ENCODE measurements at places on chromosomes 3 and 15.

- no peak for DNase-seq
These were observed 547 bp downstream of the WNT7A start for GRCh38 chr3:13879102-13879945.

GRCh38 chr3:195555110-195555509 lies 12.0 kb upstream of the PPP1R2 start:
- DNase-seq: no peak

DNA sequence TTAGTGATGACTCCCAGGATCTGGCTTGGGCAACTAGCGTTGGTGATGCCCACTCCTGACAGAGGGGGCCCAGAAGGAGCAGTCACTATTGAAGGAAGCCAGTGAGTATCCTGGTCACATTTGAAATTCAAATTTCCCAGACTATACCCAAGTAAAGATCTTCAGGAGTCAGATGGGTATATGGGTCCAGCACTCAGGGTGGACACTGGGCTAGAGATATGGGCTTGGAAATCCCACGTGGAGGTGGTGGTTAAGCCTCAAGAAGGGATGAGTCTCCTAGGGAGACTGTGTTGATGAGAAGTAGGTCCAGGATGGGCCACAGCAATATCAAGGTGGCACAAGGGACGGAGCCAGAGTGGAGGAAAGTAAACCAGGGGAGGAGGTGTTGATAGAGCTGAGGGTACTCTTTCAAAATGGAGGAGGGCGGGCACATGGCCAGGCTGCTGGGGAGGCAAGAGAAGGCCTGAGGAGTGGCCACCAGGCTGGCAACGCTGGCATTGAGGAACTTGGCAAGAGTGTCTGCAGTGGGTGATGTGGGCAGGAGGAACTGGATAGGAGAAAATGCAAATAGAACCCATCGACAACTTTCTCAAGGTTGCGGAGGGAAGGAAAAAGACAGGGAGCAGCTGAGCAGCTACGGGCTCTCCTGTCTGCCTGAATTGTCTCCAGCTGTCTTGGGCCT lies 3.7 kb upstream of the SLCO2A1 start:
- no peak for DNase-seq

DNA sequence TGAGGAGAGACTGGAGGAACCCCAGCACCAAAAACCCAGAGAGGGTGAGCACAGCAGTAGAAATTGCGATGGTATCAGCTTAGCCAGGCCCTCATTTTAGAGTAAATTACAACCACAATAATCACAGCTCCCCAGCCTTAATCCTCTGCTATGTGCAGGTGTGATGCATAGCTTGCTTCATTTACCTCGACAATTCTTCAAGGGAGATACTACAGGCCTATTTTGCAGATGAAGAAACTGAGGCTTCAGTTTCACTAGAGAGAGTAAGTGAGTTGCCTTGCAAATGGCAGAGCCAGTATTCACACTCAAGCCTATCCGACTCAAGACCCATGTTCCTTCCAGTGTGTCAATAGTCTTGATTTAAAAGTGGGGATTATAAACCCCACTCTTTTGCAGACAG lies 33.4 kb downstream of the LSM3 start:
- no peak for DNase-seq

GRCh38 chr3:115113367-115113766 lies 33.7 kb downstream of the ZBTB20 start:
- DNase-seq: no peak

GRCh38 chr3:178397836-178398235 lies 138.4 kb upstream of the KCNMB2 start:
- no peak for DNase-seq

GRCh38 chr3:103924544-103924943 lies 1442.2 kb upstream of the ALCAM start:
- no peak for DNase-seq

DNA sequence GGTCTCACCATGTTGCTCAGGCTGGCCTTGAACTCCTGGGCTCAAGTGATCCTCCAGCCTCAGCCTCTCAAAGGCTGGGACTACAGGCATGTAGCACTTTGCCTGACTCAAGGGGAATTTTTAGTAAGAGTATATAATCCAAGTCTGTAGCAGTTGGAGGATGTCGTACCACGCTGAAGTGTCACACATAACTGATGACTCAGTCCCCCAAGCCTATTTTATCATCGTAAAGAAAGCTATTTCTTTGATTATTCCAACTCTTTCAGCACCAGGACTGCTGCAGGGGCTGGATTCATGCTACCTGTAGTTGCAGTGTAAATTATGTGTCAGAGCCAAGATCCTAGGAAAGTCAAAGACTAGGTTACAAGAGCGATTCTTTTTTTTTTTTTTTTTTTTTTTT lies 1.4 kb upstream of the PRKCI start:
- DNase-seq: no peak

- DNase-seq: no peak
These were observed 148.3 kb downstream of the FOXB1 start for GRCh38 chr15:60152386-60152785.

GRCh38 chr3:30954426-30954825 lies 60.0 kb upstream of the GADL1 start:
- DNase-seq: peak; percentile 36

DNA sequence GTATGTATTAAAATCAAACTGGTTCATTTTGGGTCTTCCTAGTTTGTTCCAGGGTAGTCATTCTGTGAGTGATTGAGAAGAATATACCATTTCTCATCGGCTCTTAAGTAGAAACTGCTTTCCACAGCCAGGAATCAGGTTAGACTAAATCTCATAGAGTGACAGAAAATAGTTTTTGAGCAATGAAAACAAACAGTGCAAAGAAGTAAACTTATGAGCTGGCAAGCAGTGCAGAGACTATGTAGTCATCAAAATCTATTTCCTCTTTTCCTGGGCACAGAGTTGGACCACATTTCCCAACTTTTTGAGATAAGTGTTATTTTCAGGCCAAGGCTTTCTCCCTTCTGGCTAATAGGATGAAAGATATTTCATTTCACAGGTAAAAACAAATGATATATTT lies 66.5 kb downstream of the UBE3A start:
- DNase-seq: no peak

- no peak for DNase-seq
These were observed 274.8 kb upstream of the TRIM42 start for GRCh38 chr3:140403079-140403478.

DNA sequence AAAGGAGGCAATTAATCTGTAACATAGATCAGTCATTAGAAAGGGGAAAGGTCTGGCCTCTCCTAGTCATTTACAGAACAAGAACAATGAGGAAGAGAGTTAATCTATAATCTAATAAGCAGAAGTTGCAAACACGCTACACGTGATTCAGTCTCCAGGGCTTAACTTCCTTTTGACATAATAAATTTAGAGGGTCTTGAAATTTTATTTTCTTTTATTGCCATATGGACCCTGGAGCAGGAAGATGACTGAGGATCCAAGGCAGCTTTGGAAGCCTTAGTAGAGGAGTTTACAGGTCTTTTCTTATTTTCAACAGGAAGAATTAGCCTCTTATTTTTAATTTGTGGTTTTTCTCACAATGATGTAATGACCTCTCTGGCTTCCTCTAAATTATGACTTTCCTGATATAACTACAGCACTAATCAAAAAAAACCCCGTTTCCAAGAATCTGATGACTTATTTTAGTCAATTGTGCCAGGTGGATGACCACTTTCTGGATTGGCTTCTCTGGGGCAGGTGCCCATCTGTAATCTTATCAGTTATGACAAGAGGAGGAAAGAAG lies 32.2 kb downstream of the ADGRG7 start:
- no peak for DNase-seq

GRCh38 chr3:46867550-46867898 lies 4.3 kb upstream of the MYL3 start:
- DNase-seq: no peak

GRCh38 chr3:146100825-146101444 lies 60.0 kb downstream of the PLOD2 start:
- DNase-seq: no peak

DNA sequence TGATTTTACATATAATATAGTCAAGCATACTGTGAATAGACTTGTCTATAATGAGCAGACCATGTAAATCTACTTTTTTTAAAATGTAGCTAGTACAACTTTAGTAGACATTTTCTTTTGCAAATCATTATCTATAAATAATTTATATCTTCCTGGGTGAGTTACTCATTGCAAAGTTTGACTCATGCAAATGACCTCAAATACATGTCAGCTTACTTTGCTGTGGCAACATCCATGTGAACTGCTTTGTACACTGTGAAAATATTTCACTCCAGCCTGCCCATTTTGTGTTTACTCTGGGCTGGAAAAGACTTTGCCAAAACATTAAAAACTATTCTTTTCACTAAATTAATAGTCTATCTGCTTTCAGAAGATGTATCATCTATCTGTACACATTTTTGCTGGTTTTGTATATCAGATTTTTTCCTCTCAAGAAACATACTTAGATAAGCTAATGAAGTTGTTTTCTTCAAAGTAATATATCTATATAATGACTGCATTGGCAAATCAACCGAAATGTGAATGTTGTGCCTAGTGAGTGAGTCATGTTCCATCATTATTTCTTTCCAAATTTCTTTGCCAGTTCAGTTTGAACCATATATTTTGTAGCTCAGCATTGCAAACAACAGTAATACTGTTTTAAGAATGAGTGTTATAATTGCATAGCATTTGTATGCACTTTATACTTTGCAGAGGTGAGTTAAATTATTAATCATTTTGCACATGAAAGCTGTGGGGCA lies 26.5 kb downstream of the IGSF10 start:
- no peak for DNase-seq

- no peak for DNase-seq
These were observed 38.4 kb downstream of the HHLA2 start for GRCh38 chr3:108334701-108335100.

- no peak for DNase-seq
These were observed 27.4 kb upstream of the IL1RAP start for GRCh38 chr3:190486533-190486864.

- DNase-seq: no peak
These were observed 44.6 kb upstream of the SLC4A7 start for GRCh38 chr3:27528791-27529190.

- DNase-seq: no peak
These were observed 54.4 kb upstream of the PPP2R3A start for GRCh38 chr3:135911110-135911509.

- peak; percentile 65 for DNase-seq
These were observed 11.8 kb upstream of the C3orf70 start for GRCh38 chr3:185164428-185165217.

DNA sequence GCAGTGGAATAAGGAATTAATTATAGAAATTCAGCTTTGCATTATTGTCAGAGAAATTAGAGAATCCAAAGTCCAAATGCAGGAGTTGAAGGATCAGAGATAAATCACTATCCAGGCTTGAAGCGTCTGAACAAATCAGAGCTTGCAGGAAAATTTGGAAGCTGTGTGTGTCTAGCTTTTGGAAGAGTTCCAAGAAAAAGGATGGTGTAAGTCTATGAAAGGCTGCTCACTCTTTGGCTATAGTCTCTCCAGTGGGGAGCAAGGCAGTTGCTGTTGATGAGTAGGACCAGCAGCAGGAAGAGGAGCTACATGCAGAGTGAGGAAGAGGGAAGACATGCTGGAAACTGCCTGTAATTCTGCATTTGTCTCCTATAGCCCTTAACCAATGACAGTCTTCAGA lies 464.3 kb upstream of the GRM7 start:
- DNase-seq: no peak

- no peak for DNase-seq
These were observed 274.7 kb downstream of the PDCD6IP start for GRCh38 chr3:34073111-34073510.

GRCh38 chr3:54065140-54065539 lies 57.2 kb upstream of the CACNA2D3 start:
- DNase-seq: no peak

DNA sequence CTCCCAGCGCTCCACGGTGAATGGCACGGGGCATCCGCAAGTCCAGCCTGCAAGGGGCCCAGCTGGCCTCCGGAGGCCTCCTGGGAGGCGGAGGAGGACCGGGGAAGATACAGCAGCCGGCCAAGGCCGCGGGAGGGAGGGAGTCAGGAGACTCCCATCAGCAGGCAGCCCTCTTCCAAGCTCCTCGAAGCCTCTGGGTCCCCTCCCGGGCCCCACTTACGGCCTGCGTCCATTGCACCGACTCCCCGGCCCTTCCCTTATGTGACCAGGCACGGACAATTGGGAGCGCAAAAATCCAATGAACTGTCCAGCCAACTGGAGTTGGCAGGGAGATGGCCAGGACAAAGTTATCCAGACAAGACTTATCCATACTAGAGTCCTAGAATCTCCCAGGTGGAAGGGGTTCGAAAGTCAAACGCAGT lies 668 bp downstream of the MFGE8 start:
- DNase-seq: peak; percentile 45

GRCh38 chr15:98827217-98827616 lies 178.9 kb downstream of the IGF1R start:
- DNase-seq: no peak

- no peak for DNase-seq
These were observed 18.6 kb downstream of the SAMD7 start for GRCh38 chr3:169929830-169930519.

DNA sequence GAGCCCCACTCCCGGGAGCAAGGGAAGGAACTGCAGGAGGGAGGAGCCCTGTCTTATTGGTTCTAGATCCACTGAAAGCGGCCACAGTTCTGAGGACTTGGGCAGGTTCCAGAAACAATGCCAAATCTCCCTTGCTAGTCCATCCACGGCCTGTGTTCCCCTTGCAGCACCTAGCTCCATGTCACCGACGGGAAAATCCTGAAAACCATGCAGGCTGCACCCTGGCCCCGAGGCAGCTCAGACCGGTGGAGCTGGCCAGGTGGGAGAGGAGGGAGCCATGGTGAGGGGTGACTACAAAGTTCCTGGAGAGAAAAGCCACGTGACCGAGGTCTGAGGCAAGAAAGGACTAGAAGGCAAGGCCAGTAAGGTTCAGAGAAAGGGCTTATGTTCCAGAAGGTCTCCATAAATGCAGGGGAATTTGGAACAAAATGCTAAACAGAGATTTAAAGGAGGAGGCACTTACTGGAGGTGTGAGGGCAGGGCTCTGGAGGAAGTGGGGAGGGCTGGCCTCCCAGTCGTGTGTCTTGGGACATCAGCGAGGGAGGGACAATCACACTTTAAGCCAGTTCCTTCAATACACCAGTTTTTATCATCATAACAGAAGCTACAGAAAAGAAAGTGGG lies 5.4 kb downstream of the MGLL start:
- no peak for DNase-seq

- DNase-seq: no peak
These were observed 20.5 kb downstream of the ATRIP start for GRCh38 chr3:48467110-48467454.

GRCh38 chr15:71732636-71733035 lies 77.7 kb upstream of the NR2E3 start:
- DNase-seq: no peak

DNA sequence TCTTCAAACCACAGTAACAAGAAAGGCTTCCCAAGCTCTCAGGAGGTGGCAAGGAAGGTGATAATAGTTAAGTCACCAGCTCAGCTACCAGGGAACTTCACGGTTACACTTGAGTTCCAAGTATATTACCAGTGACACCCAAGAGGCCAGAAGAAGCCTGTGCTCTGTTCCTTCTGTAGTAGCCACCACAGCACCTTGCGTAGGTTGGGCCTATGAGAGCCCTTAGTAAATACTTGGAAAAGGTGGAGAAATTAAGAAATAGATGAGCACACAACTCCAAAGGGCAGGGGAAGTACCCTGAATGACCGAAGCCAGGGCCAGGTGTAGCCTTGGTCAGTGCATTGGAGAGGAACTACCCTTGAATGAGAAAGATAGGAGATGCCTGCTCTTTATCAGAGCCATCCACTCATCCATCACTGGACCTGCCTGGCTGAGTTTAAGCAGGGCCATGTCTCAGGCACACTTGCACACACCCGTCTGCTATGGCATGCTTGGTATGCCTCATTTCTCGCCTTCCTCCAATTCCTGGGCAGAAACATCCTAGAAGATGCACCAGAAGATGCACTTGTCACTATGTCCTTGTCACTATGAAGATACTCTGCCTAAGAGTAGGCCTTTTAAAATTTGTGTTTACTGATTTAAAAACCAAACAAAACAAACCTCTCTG lies 32.6 kb upstream of the NDUFB4 start:
- DNase-seq: no peak

Data from WERI-Rb-1 (cell line).